Fibroblast of villous mesenchyme (primary cell): ENCODE measurements at places on chromosomes 2 and 18. TPM values are rescaled to one million over a fixed set of nuclear protein-coding genes. Genes with fewer than 3 reads are reported as not detected.

Gene REG3G
- not detected in 2 replicates for total RNA-seq

Gene DCAF17
- total RNA-seq, result 24.2 and 29.4 TPM in 2 replicates

Gene ALPG
- total RNA-seq, result not detected in 2 replicates

Gene SERPINB10
- total RNA-seq, result not detected in 2 replicates

Gene ALKAL2
- total RNA-seq, result 0.43 TPM in 1 of 2 replicates, not detected in the other

Gene ARHGEF4
- total RNA-seq, result 0.32 and 0.86 TPM in 2 replicates

Gene DSG4
- not detected in 2 replicates for total RNA-seq

DNA sequence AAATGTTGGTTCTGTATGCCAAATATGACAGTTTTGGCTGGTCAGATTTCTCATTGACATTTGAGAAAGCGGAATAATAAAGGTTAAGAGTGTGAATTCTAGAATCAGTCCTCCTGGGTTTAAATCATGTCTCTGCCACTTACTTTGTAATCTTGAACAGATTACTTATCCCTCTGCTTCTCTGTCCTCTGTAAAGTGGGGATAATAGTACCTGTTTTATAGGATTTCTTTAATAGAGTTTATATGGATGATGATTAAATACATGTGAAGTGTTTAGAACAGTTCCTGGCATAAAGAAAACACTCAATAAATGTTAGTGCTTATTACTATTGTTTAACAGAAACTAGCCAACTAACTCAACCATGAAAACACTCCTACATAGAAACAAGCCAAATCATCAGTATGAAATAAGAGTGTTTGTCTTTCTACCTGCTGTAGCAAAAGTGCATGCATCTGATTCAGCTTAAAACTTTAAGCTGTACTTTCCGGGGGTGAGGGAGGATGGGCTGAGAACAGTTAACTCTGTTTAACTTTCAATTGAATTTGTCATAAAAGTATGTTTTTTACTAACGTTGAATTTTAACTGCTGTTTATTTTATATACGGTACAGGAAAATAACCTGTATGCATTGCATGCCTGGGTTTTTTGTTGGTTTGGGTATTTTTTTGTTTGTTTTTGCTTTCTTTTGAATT is 6.8 kb downstream of the HTR2B start:
- DNase-seq, result peak; percentile 35

DNA sequence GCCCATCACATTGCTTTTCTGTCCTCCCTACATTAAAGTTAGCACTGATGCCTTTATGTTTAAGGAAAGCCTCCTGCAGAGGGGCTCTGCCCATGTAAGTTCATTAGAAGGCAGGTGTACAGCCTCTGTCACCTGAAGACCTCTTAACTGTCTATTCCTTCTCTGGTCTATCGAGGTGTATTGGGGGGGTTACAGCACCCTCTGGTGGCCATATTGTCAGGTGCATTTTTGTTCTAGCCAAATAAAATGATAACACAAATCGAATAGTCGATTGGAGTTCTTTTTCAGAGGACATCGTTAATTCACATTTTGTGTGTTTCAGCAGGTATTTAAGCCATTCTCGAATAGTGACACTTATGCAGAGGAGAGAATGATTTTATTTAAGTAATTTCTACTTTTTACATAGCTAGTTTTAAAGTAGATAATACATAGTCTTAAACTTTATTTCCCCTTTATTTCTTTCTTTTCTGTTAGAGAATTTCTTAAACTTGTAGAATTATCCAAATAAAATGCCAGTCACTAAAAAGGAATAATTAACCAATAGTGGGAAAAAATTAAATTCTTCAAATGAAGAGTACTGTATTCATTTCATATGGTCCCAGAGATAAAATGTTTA is 136.8 kb downstream of the NEDD4L start:
- peak; percentile 57 for DNase-seq

DNA sequence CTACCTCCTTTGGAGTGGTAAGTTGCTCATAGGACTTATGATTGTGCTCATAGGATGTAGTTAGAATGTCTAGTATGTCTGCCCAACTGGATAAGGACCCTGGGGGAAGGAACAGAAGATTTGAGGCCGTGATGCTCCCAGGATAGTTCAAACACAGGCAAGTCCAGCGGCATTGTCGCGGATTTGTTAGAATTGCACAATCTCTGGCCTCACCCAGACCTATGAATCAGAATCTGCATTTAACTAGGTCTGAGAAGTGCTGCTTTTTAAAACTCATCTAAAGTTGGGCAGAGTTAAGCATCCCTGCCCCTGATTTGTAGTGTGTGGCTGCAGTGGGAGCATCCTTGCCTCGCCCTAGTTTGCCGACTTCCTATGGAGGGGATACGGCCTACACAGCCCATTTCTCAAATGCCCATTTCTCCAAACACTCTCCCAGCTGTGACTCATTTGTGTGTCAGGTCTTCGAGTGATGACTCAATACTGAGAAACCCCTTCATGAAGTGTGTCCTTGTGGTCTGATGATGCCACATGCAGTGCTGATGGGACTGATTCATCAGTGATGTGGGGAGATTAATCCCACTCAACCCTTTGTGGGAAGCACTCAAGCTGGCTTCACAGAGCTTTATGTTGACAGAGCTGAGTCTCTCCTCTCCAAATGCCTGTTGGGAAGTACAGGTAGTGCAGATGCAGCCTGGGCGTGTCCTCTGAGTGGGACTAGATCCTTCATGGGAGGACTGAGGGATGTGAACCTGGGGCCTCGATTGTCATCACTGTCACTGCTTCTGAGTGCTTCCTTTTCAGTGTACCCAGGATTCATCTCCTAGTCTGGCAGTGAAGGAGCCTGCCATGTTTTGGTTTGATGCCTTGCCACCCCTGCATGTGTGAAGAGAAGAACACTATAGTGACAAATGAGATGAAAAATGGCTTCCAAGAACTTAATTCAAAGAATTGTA is 18.7 kb downstream of the SMIM21 start:
- DNase-seq, result peak; percentile 89

- DNase-seq, result no peak
Observed at GRCh38 chr2:200515155-200515554, 5.3 kb upstream of the KCTD18 start.

GRCh38 chr18:11336241-11336640 is 186.9 kb upstream of the PIEZO2 start:
- no peak for DNase-seq

DNA sequence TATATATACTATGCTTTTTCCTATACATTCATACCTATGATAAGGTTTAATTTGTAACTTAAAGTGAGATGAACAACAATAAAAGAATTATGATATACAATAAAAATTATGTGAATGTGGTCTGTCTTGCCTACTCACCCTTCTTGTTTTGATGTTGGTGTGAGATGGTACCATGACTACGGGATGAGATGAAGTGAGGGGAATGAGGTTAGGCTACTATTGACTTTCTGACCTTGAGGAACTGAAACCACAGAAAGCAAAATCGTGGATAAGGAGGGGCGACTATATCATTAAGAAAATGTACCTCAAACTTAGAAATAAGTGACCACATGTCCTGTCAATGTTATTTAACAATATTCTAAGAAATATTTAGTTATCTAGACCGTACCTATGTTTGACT is 103.9 kb upstream of the PPP1CB start:
- no peak for DNase-seq

DNA sequence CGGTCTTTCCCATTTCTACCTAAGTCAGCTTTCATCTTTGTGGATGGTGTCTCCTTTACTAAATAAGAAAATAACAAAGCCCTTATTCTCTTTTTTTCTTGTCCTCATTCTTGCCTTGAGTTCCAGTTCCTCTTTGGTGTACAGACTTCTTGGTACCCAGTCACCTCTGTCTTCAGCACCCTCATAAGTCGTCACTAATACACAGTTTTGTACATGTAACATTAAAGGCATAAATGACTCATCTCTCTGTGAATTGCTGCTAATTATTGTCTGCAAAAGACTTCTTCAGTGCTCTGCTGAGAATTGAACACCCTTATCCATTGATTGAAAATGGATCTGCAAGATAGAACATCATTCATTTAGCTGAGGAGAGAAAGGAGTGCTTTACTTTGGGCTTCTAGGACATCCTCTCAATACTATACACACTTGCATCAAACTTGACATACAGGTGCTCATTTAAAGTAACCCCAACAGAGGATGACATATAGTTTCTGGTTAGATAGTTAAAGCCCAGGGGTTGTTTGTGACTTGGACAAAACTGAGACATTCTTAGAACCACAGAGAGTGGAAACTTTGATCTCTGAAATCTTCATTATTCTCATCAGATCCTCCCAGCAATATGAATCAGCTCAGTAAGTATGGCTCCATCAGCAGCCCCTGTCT is 97.0 kb downstream of the XRCC5 start:
- no peak for DNase-seq

GRCh38 chr2:108946442-108946841 is 42.6 kb downstream of the EDAR start:
- no peak for DNase-seq

GRCh38 chr18:41444943-41445342 is 510.1 kb upstream of the PIK3C3 start:
- DNase-seq, result no peak

GRCh38 chr18:2656981-2657512 is 1.5 kb downstream of the SMCHD1 start:
- DNase-seq, result no peak
